ENCODE measurements at places on chromosomes 4 and X.
A peak's percentile ranks its signal among the peaks of the same experiment; 100 is the strongest.

DNA sequence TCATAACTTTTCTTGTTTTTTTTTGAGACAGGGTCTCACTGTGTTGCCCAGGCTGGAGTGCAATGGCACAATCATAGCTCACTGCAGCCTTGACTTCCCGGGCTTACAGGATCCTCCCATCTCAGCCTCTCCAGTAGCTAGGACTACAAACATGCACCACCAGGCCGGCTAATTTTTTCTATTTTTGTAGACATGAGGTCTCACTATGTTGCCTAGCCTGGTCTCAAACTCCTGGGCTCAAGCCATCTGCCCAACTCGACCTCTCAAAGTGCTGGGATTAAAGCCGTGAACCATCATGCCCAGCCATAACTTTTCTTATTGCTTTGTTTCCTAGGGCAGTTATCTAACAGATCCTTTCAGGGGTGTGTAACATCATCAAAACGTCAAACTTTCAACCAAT, 11.8 kb downstream of the SEC24D start:
- DNase-seq, result no peak

DNA sequence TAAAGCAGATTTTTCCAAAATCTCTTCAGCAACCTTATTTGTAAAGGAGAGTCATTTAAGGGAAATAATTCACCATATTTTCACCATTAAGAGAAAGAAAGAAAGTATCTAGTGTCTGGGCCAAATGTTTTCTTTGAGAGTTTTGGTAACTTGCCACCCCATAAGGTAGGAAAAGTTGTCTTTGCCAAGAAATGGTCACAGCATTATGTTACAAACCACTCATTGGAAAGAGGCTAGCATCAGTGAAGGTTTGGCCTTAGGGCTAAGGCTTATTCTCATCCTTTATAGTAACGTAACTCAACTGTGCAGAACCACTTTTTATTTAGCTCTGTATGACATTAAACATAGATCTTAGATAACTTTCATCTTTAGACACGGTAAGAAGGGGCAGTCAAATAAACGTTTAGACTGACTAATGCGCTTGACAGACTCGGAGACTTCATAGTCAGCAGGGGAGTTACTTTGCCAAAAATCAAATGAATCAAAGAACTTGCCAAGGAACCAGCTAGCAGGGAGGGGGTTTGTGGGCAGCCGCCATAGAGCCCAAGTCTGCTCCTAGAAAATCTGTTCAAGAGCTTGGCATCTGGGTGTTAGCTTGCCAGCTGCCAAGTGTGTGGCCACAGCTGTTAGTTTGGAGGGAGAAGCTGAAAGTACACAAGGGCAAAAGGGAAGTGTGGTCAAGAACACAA, 182.8 kb upstream of the GRID2 start:
- no peak for DNase-seq

- DNase-seq, result no peak
Observed at GRCh38 chrX:9662148-9662547, 103.5 kb downstream of the GPR143 start.

GRCh38 chr4:80431203-80431965, 95.9 kb downstream of the CFAP299 start:
- DNase-seq, result no peak

DNA sequence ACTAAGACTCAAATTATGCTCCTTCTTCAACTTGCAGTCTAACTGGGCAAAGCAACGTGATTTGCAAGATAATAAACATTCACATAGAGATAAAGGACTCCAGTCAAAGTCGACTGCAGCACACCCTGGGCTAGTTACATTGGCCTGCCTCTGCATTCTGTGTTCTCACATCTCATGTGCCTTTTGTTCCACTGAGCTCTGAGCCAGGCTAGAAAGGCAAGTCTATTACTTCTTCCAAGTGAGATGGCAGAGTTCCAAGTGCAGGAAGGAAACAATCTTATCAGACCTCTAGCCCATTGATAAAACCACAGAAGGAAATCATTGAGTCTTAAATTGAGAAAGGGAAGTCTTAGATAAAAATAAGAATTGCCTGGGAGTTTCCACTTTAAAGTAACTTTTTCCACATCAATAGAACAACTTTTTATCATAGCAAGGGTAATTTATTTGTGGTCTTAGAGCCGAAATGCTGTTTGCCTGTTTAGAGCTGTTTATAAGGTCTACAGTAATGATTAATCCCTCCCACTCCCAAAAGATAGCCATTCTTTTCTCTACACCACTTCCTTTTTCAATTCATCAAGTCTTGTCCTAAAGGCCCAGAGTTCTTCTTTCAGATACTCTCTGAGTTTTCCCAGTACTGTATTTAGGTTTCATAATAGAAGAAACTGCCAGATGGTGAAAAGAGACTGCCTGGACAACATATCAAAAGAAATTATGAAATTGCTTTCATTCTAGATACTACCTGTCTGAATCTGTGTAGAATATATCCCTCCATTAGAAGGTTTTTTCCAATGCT, 200.2 kb downstream of the GUCY2F start:
- no peak for DNase-seq

DNA sequence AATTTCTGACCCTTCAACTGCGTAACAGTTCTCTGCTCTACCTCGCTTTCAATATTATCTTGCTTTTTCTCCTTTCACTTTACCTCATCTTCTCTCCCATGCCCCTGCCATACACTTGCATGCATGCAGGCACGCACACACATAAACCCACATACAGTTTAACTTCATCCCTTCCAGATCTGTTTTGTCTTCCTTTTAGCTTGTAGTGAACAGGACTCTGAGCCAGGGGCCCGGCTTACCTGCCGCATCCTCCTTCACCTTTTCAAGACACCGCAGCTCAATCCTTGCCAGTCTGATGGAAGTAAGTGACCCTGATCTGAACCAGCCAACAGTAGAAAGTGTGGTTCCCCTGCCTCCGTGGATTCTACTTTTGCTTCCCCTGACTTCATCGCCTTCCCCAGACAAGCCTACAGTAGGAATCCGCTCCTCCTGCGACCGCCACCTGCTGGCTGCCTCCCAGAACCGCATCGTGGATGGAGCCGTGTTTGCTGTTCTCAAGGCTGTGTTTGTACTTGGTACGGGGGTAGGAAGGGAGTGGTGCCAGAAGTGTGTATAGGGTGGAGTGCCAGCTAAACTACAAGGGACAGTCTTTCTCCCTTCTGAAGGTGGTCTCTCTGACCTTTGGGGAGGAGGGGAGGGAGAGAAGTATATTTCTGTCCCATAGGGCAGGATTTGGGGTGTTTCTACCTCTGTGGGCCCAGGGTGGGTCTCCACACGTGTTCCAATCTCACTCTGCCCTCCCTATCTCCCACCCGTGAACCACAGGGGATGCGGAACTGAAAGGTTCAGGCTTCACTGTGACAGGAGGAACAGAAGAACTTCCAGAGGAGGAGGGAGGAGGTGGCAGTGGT, 10.7 kb downstream of the MED12 start:
- DNase-seq, result peak; percentile 60

DNA sequence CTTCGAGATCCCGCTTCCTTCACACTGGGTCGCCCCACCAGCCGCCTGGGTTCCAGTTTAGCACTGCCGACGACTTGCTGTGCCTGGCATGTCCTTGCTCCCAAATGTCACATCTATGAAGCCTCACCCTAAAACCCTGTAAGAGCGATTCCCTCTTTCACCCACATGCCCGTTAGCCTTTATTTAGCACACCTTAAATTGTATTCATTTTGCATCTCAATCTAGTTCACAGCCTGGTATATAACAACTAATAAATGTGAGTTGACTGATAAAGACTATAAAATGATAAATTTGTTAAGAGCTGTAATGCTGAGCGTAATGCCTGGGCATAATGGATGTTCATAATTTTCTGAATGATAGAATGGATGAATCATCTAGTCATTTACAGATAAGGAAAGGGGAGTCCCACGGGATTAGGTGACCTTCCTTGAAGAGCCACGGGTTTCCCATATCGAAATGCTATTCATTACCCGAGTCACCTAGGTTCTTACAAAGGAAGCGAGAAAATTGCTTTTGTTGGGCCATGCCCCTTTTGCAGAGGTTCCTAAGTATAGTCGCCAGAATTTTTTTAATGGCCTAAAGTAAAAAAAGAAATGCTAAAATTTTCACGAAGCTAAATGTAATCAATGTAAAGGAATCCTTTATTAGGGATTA, 1.1 kb upstream of the AP1S2 start:
- DNase-seq, result no peak

DNA sequence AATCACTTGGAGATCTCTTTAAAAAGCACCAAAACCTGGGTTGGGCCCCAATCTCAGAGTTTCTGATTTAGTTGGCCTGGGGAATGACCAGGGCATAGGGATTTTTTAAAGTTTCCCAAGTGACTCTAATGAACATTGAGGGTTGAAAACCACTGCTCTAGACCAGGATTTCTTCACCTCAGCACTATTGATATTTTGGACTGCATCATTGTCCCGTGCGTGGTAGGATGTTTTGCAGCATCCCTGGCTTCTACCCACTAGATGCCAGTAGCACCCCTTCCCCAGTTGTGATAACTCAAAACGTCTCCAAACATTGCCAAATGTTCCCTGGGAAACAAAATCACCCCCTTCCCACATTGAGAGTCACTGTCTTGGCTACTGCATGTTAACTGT, 61.8 kb downstream of the ATXN3L start:
- DNase-seq, result no peak

GRCh38 chrX:46595084-46595483, 21.5 kb downstream of the CHST7 start:
- DNase-seq, result no peak

- DNase-seq, result no peak
Observed at GRCh38 chr4:76012388-76012801, 5.1 kb upstream of the CXCL9 start.

- no peak for DNase-seq
Observed at GRCh38 chrX:20481632-20482031, 214.9 kb upstream of the RPS6KA3 start.

DNA sequence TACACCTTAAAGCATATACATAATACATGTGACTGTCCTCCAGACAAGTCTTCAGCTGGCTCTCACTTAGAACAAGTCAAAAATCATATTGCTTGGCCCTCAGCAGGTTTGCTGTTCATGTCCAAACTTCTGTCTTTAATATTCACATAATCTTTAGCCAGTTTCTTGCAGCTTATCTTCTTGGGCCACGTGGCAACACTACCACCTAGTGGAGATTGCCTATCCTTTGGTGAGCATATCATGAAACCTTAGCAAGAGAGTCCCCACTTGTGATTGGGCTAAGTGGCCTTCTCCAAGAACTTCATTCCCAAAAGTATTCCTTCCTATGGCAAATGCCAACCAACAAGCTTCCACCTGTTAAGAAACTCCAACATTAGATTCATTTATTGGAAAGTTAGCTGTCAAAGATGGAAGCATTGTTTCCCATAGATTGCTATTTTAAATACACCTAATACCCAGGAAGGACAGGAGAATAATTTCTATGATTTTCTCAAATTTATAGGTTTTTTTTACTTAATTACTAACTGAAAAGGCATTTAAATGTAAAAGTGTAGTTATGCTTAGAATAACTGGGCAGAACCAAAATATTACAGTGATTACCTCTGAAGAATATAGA, 231.9 kb upstream of the INTU start:
- peak; percentile 83 for DNase-seq

GRCh38 chr4:124097447-124097846, 615.1 kb downstream of the ANKRD50 start:
- no peak for DNase-seq

DNA sequence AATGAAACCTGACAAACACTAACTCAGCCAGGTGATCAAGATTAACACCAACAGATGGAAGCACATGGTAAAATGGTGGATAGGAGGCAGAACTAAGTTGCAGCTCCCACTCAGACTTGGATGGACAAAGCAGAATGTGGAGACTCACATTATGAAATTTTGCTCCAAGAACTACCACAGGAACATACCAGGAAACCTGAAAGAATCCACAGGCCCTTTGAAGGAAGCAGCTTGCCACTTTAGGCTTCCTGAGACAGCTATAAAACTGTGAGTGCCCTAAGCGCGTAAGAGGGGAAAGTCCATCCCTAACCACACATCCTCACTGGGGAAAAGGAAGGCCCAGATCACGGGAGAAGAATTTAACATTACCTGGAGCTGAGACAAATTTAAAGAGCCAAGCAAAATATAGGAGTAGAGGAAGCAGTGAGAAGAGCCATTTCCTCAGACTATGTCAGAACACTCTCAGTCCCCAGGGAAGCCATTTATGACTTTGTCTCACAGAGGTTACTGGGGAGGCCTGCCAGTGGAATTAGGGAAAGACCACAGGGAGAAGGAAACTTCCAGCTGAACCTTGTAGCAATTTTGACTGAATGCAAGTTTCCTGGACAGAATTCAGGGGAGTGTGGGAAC, 224.5 kb downstream of the TEX13C start:
- no peak for DNase-seq

GRCh38 chrX:30920271-30920670, 31.2 kb upstream of the TAB3 start:
- DNase-seq, result no peak

DNA sequence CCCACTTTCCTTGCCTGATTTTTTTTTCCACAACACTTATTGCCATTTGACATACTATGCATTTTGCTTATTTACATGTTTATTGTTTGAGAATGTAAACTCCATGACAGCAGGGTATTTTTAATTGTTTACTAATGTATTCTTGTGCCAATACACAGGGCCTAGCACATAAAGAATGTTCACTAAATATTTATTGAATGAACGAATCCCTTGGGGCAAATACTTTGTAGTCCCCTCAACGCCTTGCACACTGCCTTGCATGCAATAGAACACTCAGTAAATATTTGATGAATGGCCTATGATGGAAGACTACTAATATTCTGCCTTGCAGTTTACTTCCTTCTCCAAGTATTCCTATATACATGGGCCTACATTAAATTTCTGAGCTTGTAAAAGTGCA, 1.4 kb upstream of the PRPS1 start:
- no peak for DNase-seq

DNA sequence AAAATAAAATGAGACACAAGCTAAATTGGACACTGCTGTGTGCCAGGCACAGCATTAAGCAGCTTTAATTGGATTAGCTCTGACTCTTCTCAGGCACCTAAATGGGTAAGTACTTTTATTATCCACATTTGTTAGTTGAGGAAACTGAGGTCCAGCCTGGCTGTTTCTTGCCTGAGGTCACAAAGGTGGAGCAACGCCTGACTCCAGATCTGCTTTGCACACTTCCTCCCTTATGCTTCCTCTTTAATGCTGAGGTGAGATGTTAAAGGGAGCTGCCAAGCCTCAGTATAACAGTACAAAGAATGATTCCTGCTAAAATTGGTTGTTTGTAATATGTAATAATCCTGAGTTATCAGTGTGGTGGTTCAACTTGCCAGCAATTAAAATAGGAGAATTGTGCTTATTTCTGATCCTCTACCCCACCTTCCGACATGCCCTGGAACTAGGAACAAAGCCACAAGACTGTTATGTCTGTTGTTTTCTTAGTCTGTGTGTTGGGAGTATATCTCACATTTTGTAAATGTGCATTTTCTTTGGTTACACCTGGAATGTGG, 74.4 kb downstream of the AFF1 start:
- DNase-seq, result no peak

DNA sequence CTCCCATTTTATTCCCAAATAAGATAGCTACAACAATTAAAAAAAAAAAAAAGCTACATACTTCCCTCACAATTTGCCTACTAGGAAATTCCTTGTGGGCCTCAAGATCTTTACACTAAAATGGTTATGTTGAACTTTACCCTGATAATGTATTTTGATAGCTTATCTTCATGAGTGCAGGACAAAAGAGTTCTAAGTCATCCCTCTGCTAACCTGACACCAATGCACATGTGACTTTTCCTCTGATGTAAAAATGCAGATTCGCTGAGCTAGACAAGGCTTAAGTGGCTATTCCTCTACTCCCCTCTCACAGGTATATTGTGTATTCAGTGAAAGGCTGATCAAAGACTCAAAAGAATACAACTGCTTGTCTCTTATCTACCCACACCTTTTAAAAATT, 22.5 kb downstream of the ELF2 start:
- DNase-seq, result no peak

Measured in WERI-Rb-1 (cell line).